ENCODE measurements at places on chromosomes 6 and 20.

GRCh38 chr20:13105864-13106457 lies 97.2 kb downstream of the SPTLC3 start:
- DNase-seq: peak; percentile 68

DNA sequence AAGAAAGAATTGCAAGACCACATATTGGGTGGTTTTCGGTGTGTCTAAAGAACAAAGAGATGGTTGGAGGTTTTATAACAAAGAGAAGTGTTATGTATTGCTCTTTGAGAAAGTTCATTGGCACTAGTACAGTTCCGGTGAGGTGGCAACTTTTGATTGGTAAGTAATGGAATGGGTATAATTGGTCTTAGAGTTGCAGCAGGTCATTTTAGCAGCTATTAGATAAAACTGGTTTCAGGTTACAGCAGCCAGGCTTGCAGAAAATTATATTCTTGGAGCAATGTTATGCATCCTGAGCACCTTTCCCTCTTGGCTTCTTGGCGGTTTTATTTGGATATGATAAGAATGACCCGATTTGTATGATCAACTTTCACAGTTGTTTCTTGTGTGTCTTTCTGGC lies 12.3 kb upstream of the SSTR4 start:
- DNase-seq: no peak

GRCh38 chr6:166268431-166268830 lies 39.8 kb downstream of the PRR18 start:
- no peak for DNase-seq

DNA sequence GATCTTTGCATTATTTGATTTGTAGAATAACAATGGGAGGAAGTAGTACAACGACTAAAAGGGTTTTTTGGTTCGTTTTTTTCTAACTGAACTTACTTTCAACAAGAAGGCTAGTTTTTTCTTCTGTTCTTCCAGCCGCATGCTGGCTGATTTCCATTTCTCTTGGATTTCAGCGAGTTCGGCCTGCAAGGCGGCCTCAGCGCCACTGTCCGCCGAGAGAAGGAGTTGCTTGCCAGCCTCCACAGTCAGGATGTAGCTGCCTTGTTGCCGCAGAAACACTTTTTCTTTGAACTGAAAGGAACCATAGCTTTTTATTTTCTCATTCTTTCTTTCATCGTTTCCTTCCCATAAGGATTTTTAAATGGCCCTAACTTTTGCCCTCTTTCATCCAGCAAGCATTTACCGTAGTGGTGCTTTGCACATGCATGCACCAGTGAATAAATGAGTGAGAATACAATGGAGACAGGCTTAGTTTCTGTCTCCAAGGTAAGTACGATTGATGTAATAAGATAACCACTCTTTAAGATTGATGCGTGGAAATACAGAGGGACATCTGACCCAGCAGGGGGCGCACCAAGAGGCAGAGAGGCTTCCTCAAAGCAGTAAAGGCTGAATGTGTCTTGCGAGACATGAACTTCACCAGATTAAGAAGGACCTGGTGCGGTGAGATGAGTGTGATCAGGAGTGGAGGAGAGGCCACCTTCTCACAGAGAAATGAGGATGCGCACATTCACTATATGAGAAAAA lies 398.8 kb downstream of the ESR1 start:
- peak; percentile 2 for DNase-seq

GRCh38 chr6:76466286-76466685 lies 393.8 kb upstream of the IMPG1 start:
- DNase-seq: no peak

- no peak for DNase-seq
Observed at GRCh38 chr6:84177241-84177640, 50.2 kb downstream of the CEP162 start.

GRCh38 chr6:113019176-113019575 lies 672.0 kb downstream of the RFPL4B start:
- DNase-seq: no peak

- DNase-seq: no peak
Observed at GRCh38 chr20:57385940-57386339, 5.3 kb upstream of the RBM38 start.

DNA sequence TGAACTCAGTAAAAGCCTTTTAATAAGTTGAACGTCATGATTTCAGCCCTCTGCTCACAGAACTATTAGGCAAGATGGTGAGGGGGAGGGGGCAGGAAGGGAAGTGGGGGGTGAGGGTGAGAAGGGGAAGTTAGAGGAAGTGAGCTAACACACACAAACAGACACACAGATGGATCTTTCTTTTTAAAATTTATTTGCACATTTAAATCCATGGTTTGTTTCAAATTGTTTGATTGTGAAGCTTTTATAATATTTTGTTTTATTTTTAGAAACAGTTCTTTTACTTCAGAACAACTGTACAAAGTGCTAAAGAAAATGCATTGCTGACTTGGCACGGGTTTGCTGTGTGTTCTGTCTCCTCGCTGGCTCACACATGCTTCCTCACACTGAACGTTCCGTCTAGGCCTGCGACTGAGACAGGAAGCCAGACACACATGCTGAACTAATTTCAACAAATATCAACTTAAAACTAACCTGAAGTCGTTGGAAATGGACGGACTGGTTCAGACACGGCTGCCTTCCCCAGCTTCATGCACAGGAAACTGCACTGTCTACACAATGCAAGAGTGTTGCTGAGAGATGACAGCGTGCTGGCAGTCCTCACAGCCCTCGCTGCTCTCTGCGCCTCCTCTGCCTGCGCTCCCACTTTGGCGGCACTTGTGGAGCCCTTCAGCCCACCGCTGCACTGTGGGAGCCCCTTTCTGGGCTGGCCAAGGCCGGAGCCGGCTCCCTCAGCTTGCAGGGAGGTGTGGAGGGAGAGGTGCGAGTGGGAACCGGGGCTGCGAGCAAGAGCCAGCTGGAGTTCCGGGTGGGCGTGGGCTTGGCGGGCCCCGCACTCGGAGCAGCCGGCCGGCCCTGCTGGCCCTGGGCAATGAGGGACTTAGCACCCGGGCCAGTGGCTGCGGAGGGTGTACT lies 8.1 kb upstream of the ZBP1 start:
- DNase-seq: peak; percentile 79

DNA sequence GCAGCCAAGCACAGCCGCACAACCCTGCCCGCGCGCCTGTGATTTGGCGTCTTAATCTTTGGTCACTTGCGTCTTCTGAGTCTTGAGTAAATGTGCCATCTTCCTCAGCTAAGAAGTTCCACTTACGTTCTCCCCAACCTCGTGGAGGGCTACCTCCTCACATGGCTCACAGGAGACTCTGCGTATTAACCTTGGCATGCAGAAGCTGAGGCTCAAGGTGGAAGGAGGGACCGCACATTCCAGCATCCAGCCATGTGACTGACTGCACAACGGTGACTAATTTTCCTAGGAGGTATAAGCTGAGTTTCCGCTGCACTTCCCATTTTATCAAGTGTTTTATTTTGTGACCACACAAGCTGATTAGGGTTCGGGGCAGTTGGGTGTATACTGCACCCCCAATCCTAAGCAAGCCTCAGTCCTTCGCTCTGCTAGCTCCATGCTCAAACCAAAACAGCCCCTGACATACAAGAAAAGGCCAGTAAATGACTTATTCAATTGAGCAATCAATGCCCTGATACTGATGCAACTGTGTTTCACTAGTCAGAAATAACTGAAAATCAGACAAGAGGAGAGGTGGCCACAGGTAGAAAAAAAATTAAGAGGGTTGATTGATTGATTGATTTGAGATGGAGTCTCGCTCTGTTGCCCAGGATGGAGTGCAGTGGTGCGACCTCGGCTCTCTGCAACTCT lies 7.0 kb downstream of the BEND3 start:
- peak; percentile 29 for DNase-seq

DNA sequence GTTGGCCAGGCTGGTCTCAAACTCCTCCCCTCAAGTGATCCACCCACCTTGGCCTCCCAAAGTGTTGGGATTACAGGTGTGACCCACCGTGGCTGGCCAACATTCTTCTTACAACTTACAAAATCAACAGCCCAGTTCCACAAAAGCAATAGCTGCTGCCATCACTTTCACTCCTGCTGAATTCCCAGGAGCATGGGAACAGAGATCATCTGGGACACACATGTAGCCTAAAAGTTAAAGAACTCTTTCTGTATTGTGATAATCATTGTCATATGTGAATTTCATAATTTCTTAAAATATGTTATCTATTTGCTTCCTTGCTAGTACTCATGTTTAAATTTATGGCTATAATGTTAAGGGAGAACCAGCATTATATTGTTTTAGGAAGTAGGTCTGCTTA lies 51.7 kb downstream of the NCOA6 start:
- DNase-seq: no peak

GRCh38 chr6:50713226-50713625 lies at the start of gene TFAP2D:
Gene TFAP2D (plus strand): TSS chr6:50713526. CDS start chr6:50714056, 530 bp downstream.
- no peak for DNase-seq

GRCh38 chr20:31747640-31748039 lies 8.6 kb downstream of the TPX2 start:
- no peak for DNase-seq

- no peak for DNase-seq
Observed at GRCh38 chr6:6920114-6920986, 187.4 kb upstream of the RREB1 start.

DNA sequence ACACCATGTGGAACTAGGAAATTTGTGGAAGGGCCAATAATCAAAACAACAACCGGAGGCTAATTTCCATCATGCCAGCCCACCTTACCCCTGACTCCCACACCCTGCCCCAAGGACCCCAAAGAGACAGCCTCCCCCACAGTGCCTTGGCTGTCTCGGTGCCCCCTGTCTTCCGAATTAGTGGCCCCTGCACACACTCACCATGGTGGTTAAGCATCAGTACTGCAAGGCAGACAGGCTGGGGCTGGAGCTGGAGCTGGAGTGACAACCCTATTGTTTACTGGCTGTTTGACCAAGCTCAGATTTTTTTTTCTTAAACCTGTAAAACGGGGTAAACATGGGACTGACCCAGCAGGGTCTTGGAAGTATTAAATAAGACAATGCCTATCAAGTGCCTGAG lies 238.0 kb downstream of the TFAP2C start:
- DNase-seq: no peak

- peak; percentile 68 for DNase-seq
Observed at GRCh38 chr6:15254070-15254975, 8.5 kb downstream of the JARID2 start.

DNA sequence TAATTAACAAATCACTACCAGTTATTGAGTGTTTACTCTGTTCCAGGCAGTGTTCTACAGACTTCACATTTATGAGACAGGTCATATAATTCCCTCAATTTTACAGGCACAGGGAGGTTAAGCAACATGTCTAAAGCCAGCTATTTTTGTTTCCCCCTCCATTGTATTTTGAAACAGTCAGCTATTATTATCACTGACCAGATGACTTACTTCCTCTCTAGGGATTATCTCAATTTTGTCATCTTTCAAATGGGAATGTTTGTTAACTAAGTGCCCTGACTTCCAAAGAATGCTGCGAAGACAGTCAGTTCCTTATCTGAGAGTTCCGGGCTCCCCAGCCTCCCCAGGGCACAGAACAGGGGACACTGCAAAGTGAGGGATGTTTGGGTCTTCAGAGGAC lies 5.6 kb upstream of the CNPY3 start:
- DNase-seq: peak; percentile 67

DNA sequence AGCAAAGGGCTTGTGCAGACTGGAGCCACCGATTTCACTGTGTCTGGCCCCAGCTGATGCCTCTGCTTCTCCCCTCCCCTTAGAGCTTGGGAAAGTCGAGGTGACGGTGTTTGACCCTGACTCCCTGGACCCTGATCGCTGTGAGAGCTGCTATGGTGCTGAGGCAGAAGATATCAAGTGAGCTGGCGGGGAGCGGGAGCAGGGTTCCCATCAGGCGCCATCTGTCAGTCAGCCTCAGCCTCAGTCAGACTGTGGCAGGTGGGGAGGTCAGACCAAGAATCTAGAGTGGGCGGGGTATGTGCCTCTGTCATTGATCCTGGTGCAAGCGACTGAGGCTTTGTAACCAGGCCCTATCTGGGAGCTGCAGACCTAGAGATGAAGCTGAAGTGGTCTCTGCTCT lies 5.5 kb downstream of the ERGIC3 start:
- DNase-seq: no peak

DNA sequence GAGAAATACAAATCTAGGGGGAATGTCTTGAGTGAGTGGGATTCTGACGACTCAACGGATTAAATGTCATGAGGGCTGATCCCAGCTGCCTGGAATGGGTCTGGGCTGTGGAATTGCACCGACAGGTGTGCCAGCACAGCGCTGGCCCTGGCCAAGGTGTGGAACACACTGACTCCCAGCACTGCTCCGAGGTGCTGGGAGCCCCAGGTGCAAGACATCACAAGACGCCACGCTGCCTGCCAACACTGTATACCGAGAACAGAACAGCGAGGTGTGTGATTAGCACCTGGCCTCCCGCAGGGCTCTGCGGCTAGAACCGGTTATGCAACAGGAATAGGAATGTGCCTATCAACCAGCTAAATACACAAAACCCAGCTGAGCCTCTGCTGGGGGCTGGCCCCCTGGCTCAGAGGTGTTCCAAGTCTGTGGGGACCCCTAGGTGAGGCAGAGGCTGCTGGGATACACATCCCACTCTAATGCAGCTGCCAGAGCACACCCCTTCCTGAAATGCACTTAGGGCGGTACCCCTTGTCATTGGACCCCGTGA lies 24.8 kb upstream of the APMAP start:
- no peak for DNase-seq

All from inflammatory macrophage treated with lipopolysaccharide for 1 hour (primary cell).